ENCODE measurements at places on chromosomes 6 and 20.

GRCh38 chr20:23157734-23158133, 71.6 kb upstream of the CD93 start:
- no peak overlapping the region for H3K4me3 ChIP-seq
- H3K27ac ChIP-seq = no peak overlapping the region
- no peaks in the 10 kb centered on the region for H3K36me3 ChIP-seq
- no peaks in the 10 kb centered on the region for H3K27me3 ChIP-seq
- H3K4me1 ChIP-seq = peaks cover 59% of the 10 kb centered on the region

DNA sequence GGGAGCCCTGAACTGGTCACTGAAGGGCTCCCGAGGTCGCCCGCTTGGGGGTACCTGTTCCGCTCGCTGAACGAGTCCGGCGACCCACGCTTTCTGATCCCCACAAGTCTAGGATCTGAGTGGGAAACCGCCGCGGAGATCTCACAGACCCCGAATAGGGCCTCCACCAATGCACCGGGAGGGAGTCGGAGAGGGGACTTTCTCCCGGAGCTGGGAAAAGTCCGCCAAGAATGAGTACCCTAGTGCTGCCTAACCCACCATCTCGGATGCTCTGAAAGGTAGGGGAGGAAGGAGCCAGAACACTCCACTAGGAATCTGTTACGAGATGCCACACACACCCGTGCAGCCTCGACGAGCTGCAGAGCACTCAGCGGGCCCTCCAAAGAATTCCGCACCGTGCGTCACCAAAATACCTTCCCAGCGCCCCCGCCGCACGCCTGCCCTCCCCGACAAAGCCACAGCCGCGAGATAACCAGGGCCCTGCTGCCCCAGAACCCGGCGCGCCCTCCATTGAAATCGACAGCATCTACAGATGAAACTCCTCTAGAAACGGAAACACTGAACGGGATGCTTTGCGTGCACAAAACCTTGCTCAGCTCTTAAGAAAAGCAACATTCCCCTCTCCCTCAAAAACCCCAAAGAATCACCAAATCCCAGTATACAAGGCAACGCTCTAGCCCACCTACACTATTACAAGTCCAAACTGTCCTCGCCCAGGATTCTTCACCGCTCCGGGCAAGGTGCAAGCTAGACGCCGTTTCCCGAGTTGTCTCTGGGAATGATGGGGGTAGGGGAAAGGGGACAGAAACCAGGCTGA, 686 bp downstream of the COL12A1 start:
- no peaks in the 10 kb centered on the region for H3K27me3 ChIP-seq
- no peaks in the 10 kb centered on the region for H3K4me1 ChIP-seq
- H3K36me3 ChIP-seq = no peaks in the 10 kb centered on the region
- no peak for DNase-seq
- H3K27ac ChIP-seq = no peak overlapping the region

DNA sequence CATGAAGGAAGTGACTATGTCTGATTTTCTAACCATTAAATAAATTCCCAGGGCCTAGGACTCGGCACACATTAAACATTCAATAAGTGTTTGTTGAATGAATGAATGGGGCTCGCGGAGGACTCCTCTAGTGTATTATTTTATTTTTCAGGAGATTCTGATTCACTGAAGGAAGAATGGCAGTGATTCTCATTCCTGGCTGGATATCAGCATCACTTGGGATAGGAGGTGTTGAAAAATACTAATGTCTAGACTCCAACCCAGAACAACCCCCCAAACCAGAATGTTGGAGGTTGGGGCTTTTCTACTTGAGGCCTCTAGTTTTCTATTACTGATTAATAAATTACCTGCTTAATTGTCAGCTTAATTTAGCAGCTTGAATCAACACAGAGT, 195.4 kb downstream of the BTBD3 start:
- peaks cover 4% of the 10 kb centered on the region for H3K27me3 ChIP-seq
- H3K4me1 ChIP-seq = no peaks in the 10 kb centered on the region
- DNase-seq = no peak
- H3K27ac ChIP-seq = no peak overlapping the region
- H3K36me3 ChIP-seq = no peaks in the 10 kb centered on the region

- no peak overlapping the region for H3K4me3 ChIP-seq
- no peaks in the 10 kb centered on the region for H3K36me3 ChIP-seq
- no peak overlapping the region for H3K27ac ChIP-seq
- no peaks in the 10 kb centered on the region for H3K27me3 ChIP-seq
- DNase-seq = no peak
Observed at GRCh38 chr6:97813889-97814567, 531.0 kb upstream of the MMS22L start.

GRCh38 chr6:710601-711571, 17.9 kb upstream of the EXOC2 start:
- H3K4me3 ChIP-seq = peak overlapping the region; percentile 25
- peak; percentile 73 for DNase-seq
- H3K36me3 ChIP-seq = no peaks in the 10 kb centered on the region
- no peaks in the 10 kb centered on the region for H3K27me3 ChIP-seq
- peak overlapping the region; percentile 72 for H3K27ac ChIP-seq

GRCh38 chr20:51368461-51369211, 173.9 kb downstream of the NFATC2 start:
- H3K4me3 ChIP-seq = no peak overlapping the region
- H3K27me3 ChIP-seq = no peaks in the 10 kb centered on the region
- no peaks in the 10 kb centered on the region for H3K36me3 ChIP-seq

- DNase-seq = peak; percentile 73
- H3K36me3 ChIP-seq = no peaks in the 10 kb centered on the region
- H3K4me1 ChIP-seq = no peaks in the 10 kb centered on the region
- H3K4me3 ChIP-seq = no peak overlapping the region
- no peak overlapping the region for H3K27ac ChIP-seq
Observed at GRCh38 chr20:45095805-45096238, 5.1 kb downstream of the KCNS1 start.

Measured in DND-41 (cell line).